ENCODE measurements at places on chromosomes 2 and 18.

DNA sequence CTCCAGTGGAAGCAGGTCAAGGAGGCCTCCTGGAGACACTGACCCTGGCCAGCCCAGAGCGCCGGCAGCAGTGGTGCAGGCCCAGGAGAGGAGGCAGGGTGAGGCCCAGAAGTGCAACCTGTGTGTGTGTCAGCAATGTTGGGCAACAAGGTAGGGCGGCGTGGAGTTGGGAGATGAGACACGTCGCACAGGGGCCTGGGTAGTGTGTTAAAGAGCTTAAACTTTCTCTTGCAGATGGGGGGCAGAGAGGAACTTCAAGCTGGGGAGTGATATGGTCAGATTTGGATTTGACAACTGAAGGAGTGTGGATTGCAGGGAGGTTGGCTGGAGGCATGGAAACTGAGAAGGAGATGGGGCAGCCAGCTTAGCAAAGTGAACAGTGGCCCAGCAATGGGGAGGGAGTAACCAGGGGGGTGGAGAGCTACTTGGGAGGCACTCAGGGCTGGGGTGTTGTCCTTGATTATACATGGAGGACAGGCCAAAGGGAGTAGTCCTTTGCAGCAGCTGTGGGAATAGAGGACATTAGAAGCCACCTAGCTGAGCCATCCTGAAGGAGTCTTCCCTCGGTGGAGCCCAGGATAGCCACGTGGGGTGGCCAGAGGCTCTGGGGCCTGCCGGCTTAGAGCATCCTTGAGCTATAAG lies 278.6 kb upstream of the HS6ST1 start:
- no peak for DNase-seq

DNA sequence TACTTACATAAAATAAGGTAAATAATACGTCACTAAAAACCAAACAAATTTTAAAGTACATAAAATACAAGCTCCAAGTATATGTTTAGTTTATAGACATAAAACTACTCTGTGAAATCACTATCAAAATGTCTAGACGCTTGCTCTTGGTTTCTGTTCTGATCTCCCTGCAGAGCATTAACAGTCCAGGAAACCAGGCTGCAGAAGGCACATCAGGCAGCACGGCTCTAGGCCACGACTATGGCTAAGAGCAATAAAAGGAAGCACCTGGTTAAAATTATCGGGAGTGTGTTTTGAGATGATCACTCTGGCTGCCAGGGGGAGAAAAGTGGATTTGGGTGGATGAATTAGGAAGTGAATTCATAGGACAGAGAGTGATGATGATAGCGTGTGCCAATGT lies 196.0 kb upstream of the SPHKAP start:
- no peak for DNase-seq

GRCh38 chr2:211405036-211405435 lies 848.6 kb downstream of the CPS1 start:
- DNase-seq = no peak

DNA sequence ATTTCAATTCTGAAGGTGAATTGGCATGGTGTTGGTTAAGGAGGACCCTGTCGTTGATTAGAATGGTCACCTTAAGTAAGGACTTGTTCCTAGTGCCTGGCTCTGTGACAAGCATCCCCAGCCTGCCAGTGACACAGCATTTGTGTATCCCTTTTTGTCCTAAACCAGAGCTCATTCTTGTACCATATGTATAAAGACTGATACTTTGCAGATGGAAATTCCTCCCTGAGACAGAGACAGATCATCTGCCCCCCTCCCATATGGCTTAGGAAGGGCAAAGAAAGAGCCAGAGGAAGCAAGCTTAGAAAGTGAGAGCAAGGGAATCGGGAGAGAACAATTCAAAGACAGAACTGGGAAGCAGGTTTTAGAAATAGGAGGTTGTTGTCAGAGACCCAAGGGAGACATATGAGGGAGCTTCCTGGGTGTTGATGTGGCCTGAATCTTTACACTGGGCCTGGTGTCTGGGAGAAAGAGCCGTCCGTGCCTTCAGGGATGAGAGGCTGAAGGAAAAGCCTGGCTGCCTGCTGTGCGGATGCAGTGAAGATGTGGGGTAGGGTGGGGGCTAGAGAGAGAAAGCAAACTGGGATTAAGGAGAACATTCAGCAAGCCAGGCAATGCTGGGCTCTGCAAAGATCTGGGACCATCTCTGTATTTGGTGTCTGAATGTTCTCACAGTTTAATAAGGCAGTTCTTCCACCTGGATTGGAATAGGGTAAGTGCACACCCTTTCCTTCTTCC lies 13.2 kb upstream of the CHRNA1 start:
- no peak for DNase-seq

- DNase-seq = no peak
These were observed 149.4 kb downstream of the SP3 start for GRCh38 chr2:173815772-173816171.

GRCh38 chr2:168469281-168469988 lies 13.4 kb downstream of the CERS6 start:
- no peak for DNase-seq

DNA sequence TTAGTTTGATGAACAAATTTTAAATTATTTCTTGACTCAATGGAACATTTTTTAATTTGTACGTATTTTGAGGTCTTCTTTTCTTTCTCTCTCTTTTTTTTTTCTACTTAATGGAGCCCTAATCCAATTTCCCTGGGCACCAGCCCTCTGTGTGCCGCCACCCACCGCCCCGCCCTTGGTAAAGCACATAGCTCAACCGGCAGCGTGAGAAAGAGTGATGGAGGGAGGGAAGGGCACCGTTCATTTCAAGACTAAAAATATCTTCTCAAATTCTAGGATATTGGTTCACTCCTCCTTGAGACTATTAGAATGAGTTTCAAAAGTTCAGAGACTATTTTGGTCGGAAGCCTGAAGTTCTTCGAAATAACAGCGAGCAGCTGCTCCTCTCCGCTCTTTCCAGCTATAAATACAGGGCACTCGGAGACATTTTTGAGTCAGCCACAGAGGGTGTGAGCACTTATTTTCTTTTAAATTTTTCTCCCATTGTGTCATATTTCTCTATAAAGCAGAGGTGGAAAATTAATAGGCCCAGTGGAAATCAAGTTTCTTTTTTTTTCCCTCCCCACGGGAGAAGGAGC lies 731.7 kb upstream of the ID2 start:
- no peak for DNase-seq

DNA sequence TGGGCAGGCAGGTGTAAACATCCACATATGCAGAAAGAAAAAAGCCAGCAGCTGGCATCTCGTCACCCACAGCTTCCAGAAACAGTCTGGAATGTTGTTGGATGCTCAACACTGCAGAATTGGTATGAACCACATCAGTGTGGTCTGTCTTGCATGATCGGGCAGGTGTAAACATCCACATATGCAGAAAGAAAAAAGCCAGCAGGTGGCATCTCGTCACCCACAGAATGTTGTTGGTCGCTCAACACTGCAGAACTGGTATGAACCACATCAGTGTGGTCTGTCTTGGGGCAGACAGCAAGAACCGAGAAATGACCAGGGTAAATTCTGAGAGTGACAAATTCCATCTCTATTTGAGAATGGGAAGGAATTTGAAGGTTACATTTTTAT lies 39.6 kb downstream of the DOCK10 start:
- DNase-seq = no peak

DNA sequence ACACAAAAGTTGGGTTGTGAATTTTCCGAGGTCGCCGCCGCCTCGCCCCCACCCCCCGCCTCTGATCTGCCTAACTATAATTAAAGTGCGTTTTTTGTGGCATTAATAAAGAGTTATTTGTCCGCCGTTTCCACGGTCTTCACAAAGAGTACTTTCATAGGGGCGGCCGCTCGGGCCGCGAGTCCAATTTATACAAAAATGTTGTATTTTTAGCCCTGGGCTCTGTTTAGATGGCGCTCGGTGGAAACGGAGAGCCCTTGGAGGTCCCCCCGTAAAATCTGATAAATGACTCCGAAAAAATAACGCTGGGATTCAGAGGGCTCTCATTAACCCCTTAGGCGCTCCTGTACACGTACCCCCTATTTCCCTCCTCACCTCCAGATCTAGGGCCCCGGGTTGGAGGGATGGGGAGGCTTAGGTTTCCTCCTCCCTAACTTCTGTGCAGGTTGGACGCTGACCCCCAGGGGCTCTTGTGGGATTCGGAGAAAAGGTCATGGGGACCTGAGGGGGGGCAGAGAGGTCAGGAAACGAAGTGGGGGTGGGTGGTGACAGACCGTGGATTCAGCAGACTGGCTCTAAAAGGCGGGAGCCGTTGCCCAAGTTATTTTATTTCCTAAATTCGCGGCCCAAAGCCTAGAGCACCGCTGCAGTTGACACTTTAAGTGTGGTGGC lies 1.9 kb downstream of the CYP26B1 start:
- no peak for DNase-seq

- no peak for DNase-seq
These were observed 197.6 kb downstream of the SETBP1 start for GRCh38 chr18:44878335-44878734.

DNA sequence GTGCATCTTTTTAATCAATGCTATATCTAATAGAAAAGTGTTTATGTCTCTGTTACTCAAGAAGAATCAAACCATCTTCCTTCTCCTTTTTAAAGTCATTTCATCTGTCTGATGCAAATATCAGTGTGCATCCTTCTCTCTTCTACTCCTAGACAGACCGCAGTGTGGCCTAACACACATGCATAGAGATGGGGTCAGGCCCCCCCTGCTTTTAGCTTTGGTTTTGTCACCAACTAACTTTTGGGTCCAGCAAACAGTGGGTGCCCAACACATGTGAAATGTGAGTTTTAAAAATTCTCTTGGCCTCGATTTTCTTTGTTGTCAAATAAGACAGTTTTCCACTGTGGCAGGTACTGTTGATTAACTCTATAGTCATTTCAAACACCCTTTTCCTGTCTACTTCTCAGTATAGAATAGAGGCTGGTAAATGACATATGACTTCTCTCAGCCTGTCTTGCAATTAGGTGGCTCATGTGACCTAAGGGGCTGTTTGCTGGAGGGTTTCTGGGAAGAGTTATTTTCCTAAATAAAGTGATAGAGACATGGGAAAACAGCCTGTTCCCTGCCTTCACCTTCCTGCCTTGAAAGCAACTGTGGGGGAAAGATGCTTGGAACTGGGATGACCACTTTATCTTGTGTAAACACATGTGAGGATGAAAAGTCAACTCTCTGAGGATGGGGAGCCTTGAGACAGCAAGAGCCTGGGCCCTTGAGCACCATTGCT lies 65.7 kb upstream of the DARS1 start:
- no peak for DNase-seq

GRCh38 chr2:44016282-44016681 lies 20.5 kb upstream of the LRPPRC start:
- DNase-seq = no peak

DNA sequence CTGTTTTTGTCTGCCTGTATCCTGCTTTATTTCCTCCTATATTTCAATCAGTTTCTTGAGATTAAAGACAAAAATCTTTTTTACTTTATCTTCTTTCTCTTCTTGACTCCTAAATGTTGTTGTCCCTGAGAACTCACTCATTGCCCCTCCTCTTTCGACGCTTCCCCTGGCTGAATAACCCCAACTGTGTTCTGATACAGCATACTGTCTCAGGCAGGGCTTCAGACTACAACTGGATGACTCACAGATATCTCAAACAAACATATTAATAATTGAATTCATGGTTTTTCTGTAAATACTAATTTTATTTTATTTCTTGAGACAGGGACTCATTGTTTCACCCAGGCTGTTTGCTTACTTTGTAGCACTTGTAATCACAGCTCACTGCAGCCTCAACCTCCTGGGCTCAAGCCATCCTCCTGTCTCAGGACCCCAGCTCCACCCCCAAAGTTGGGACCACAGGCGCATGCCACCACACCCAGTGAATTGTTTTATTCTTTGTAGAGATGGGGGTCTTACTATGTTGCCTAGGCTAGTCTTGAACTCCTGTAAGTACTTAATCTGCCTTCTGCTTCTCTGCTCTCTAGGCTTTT lies 9.4 kb downstream of the ITGAV start:
- DNase-seq = no peak

- no peak for DNase-seq
These were observed 1231.7 kb upstream of the ZEB2 start for GRCh38 chr2:145751629-145752028.
